ENCODE measurements at places on chromosomes 5 and 9.

GRCh38 chr5:61263561-61264272 lies 68.3 kb upstream of the ZSWIM6 start:
- no peak for DNase-seq

DNA sequence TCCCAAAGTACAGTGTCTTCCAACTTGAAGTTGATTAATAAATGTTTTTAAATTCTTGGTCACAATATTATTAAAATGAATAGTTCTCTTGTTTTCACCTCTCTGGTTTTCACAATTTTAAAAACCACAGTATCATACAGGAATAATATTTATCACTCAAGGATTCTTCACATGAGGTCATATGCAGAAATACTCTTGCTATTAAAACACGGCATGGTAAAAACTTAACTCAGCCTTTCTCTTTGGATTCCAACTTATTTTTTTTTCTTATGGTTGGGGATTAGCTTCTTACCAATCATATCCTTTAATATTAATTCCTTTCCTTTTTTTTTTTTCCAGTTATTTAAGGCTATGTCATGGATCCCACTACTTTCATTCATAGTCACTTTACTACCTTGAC lies 289.4 kb downstream of the ADAMTS6 start:
- no peak for DNase-seq

DNA sequence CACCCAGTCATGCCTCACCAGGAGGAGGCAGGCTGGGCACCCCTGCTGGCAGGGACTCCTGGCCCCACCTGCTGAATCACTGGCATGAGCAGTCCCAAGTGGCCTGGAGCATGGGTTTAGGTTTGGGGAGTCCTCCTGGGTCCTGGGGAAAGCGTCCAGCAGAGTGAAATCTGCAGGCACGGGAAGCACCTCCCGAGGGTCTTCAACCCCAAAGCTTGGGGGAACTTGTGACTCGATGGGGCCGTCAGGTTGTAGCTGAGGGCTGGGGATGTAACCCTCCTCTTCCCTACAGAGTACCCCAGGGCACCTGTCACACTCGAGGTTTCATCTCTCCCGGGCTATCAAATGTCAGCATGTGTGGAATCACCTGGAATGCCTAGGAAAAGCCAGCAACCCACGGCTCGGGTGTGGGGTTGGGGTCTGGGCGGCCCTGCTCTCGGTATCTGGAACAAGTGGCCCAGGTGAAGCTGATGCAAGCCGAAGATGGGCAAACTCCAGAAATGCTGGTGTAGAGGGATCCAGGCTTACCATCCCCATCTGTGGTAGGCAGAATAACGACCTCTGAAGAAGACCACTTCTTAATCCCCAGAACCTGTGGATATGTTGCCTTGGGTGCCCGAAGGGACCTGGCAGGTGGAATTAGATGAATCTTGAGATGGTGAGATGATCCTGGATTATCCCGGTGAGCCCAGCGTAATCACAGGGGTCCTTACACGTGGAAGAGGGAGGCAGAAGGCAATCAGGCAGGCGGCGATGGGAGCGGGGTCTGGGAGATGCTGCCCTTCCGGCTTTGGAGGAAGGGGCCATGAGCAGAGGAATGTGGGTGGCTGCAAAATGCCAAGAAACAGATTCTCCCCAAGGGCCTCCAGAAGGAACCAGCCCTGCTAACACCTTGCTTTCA lies 6.1 kb upstream of the RASGEF1C start:
- DNase-seq, result no peak

GRCh38 chr9:125961072-125961471 lies 213.9 kb downstream of the PBX3 start:
- no peak for DNase-seq

DNA sequence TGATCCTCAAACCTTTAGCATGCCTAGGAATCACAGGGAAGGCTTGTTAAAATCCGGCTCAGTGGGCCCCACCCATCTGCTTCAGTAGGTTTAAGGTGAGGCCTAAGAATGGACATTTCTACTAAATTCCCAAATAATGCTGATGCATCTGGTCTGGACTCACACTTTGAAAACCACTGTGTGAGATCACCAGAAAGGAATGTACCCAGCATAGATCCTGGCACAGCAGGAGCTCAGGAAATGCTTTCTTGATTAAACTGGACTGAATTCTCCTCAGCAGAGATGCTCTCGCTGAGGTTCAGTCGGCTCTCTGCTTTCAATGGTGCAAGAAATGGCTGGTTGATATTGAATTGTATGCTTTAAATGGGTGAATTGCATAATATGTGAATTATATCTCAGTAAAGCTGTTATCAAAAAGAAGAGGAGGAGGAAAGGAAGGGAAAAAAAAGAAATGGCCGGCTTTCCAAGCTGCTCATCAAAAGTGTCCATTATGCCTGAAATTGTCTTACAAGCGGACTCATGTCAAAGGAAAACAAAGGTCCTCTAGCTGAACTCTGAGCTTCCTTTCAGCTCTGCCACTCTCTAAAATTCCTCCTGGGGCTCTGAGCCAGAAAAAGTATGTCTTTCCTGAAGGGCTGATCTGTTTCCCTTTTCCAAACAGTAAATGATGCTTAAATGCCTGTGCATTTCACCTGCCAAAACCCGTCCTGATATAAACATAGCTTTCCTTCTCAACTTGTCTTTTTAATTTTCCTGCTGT lies 77.6 kb upstream of the SAP30L start:
- no peak for DNase-seq

GRCh38 chr9:77808751-77809081 lies 160.6 kb upstream of the GNA14 start:
- DNase-seq, result no peak

DNA sequence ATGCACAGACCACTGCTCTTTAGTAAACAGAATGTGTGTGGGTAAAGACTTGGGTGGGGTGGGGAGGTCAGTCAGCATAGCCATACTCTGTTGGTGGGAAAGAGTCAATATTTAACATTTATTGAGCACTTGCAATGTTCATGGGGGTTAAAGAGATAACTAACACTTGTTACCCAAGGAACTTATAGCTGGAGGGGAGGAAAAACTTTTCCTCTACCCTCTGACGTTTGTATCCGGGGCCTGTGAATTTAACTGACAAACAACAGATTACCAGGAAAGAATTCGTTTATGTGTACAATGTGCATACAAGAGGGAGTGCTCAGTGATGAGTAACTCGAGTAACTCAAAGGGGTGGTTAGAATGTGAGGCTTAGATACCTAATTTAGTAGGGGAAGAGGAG lies 6.8 kb upstream of the CLINT1 start:
- DNase-seq, result no peak

GRCh38 chr5:123171259-123171658 lies 82.2 kb downstream of the PRDM6 start:
- DNase-seq, result no peak

DNA sequence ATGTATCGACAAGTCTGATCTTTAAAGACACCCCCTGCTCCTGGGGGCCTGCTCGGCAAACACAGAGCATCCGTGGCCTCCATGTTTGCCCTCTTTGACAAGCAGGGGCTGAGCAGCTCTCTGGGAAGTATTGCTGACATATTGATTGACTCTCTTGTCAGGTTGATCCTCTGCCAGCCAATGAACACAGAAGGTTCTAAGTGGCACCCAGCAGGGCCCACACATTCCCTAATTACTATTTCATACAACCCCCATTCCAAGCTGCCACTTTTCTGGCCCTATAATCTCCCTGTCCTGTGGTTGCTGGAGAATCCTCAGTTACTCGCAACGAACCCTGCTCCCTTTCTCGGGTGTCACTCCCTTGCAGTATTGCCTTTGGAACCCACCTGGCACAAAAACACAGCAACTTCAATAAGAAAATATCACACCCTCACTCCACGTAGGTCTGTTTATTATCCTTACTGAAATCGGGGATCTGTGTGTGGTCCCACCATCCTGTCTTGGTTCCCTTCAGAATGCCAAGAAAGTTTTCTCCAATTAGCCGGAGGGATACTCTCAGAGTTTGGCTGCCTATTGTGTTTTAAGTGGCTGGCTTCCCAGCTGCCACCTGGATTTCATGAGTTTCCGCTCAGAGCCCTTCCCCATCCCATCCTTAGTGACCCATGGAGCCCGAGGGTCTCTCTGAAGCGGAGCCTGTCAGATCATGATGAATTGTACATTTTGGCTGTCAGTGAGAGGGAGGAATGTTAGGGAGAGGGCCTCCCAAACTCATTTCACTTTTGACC lies 249.0 kb upstream of the WWC1 start:
- DNase-seq, result no peak

GRCh38 chr9:257957-258356 lies 43.3 kb downstream of the DOCK8 start:
- no peak for DNase-seq

DNA sequence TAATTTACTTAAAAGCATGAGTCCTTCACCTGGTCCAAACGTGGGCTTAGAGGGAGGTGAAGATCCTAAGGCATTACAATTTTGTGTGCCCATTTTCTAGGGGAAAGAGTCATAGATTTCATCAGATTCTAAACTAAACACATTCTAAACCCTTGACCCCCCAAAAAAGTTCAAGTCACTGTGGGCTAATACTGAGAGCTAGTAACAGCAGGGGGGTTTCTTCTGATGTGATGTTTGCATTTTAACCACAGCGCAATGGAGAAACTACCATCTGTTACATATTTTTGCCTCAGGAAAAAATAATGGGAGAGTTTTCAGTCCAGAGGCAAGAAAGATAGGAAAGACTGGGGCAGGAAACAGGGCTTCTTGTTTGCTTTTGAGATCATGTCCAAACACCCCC lies 110.8 kb upstream of the SLC1A3 start:
- DNase-seq, result no peak

- no peak for DNase-seq
Observed at GRCh38 chr9:16294133-16294770, 576.2 kb downstream of the BNC2 start.

- DNase-seq, result no peak
Observed at GRCh38 chr9:18238752-18239447, 235.1 kb upstream of the ADAMTSL1 start.

DNA sequence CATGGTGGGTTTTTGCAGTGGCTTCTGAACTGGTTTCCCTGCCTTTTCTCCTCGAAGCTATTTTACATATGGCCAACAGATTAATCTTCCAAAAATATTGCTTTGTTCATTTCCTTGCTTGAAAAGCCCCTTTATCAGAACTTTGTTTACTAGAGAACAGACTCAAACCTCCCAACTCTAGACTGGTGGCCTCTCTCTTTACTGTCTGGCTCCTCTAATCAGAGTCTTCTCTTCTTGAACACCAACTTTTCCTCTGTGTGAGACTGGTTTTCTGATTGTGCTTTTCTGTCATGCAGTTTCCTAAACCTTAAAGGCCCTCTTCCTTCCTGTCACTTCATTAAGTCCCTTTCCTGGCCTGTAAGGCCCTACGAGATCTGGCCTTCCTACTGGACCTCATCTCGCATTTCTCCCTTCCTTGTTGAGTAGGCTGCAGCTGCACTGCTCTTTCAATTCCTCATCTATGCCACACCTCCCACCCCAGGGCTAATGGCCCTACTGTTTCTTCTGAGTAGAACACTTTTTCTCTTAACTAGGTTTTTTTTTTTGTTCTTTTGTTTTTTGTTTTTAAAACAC lies 5.7 kb downstream of the C9orf43 start:
- DNase-seq, result no peak

- no peak for DNase-seq
Observed at GRCh38 chr5:39599721-39600431, 175.1 kb upstream of the DAB2 start.

DNA sequence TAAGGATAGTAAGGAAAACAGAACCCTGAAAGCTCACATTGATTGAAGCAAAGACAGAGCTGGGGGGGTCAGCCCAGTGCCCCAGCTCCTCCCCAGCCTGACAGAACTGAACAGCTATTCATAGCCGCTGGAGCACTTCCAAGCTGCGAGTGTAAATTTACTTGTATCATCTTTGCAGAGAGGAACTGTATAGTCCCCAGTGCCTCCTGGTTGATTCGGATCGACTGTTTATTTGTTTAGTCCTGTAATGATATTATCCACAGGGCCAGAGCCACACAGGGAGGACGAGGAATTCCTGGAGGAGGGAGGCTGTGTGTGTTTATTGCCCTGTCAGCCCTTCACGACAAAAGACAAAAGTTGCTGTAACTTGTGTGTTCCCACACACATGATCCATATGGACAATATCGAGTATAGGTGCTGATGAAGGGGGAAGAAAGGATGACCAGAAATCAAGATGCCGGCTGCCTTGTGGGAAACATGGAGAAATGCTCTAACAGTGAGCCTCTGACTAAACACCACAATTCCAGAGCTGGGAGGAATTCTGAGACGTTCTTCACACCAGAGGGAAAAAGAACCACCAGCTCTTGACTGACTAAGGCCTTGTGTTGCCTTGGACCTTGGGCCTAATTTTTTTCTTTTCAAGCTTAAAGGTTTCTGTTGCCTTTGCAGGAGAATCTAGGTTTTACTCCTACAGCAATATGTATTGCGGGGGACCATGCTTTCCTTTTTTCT lies 31.1 kb downstream of the FOXD1 start:
- DNase-seq, result no peak

GRCh38 chr5:31124026-31124425 lies 69.5 kb upstream of the CDH6 start:
- DNase-seq, result no peak

- DNase-seq, result no peak
Observed at GRCh38 chr9:79377339-79377855, 194.4 kb upstream of the TLE4 start.

DNA sequence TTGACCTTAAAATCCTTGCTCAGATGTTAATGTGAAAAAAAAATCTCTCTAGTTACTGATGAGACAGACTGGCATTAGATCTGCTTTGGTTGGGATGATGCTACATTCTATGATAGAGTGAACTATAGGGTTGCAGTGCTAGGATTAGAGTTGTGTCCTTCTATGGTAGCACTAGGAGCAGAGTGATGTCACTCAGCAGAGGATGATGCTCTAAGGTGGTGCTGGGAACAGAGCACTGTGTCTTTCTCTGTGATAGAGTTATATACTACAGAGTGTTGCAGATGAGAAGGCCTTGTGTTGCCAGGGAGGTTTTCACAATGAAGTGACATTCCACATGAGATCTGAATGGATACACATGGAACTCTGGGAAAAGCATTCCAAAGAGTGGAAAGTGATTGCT lies 462.3 kb downstream of the CDH12 start:
- DNase-seq, result no peak

- no peak for DNase-seq
Observed at GRCh38 chr9:23855873-23856604, 30.0 kb upstream of the ELAVL2 start.

- no peak for DNase-seq
Observed at GRCh38 chr5:43270645-43271044, 42.6 kb downstream of the HMGCS1 start.

DNA sequence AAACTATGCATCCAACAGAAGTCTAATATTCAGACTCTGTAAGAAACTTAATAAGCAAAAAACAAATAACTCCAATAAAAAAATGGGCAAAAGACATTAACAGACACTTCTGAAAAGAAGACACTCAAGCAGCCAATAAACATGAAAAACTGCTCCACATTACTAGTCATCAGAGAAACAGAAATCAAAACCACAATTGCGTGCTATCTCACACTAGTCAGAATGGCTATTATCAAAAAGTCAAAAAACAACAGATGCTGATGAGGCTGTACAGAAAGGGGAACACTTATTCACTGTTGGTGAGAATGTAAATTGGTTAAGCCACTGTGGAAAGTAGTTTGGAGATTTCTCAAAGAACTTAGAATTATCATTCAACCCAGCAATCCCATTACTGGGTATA lies 101.2 kb upstream of the TRIM32 start:
- no peak for DNase-seq

Measured in stimulated activated CD4-positive, alpha-beta T cell treated with anti-CD3 and anti-CD28 coated beads, TNF-alpha, amount 100 ng/mL, for 1 hour (primary cell).